CD4-positive, CD25-positive, alpha-beta regulatory T cell (primary cell): ENCODE measurements at places on chromosomes 7 and 10. TPM values are rescaled to one million over a fixed set of nuclear protein-coding genes. Genes with fewer than 3 reads are reported as not detected.

WBP1L gene
- polyA plus RNA-seq, result 38.5 TPM

ERVW-1 gene
- polyA plus RNA-seq, result not detected

DNA sequence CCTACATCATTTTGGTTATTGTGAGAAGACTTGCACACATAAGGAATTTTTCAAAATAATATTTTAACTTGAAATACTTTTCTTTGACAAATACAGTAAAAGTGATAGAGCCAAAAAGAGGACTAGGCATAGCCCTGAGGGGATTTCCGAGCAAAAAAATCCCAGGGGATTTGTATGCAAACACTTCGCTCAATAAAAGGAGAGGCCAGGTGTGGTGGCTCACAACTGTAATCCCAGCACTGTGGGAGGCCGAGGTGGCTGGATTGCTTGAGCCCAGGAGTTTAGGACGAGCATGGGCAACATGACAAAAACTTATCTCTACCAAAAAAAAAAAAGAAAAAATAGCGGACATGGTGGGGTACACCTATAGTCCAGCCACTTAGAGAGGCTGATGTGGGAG lies 193.0 kb downstream of the PCDH15 start:
- H3K36me3 ChIP-seq, result no peaks in the 10 kb centered on the region
- H3K4me3 ChIP-seq, result no peak overlapping the region
- H3K4me1 ChIP-seq, result no peaks in the 10 kb centered on the region
- H3K27ac ChIP-seq, result no peak overlapping the region
- no peak for DNase-seq

PNLIP gene
- not detected for polyA plus RNA-seq

WNT2 gene
- polyA plus RNA-seq, result not detected

- H3K36me3 ChIP-seq, result no peaks in the 10 kb centered on the region
- no peaks in the 10 kb centered on the region for H3K27me3 ChIP-seq
- H3K27ac ChIP-seq, result no peak overlapping the region
- H3K4me1 ChIP-seq, result no peaks in the 10 kb centered on the region
- no peak overlapping the region for H3K4me3 ChIP-seq
Observed at GRCh38 chr10:30812018-30812851, 182.7 kb upstream of the LYZL2 start.

GRCh38 chr7:30977896-30978564 lies 14.3 kb downstream of the GHRHR start:
- no peak overlapping the region for H3K4me3 ChIP-seq
- no peak overlapping the region for H3K27ac ChIP-seq
- peaks cover 5% of the 10 kb centered on the region for H3K4me1 ChIP-seq
- DNase-seq, result no peak
- peaks cover 4% of the 10 kb centered on the region for H3K27me3 ChIP-seq

INMT gene
- 0.14 TPM for polyA plus RNA-seq

DNA sequence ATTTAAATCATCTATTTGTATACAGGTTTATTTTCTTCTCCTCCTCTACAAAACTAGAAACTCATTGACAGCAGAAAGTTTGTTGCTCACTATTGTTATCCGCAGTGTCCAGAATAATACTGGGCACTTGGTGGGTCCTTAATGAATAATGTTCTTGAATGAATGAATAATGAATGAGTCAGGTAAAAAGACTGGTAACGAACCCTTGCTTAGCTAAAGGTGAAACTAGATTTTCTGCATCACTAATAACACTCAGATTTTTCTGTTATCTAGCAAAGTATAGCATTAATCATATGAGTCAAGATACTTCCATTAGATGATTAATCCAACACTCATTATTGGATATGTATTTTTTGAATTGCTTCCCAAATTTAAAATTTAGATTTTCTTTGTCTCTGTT lies 953.2 kb downstream of the SORCS3 start:
- DNase-seq, result no peak
- H3K27me3 ChIP-seq, result no peaks in the 10 kb centered on the region
- no peaks in the 10 kb centered on the region for H3K36me3 ChIP-seq
- H3K27ac ChIP-seq, result no peak overlapping the region

GPR85 gene
- not detected for polyA plus RNA-seq

GRCh38 chr10:14772399-14772798 lies 2.3 kb downstream of the FAM107B start:
- H3K4me3 ChIP-seq, result no peak overlapping the region
- H3K27me3 ChIP-seq, result peaks cover 3% of the 10 kb centered on the region
- H3K36me3 ChIP-seq, result no peaks in the 10 kb centered on the region
- no peak for DNase-seq

GRCh38 chr7:26514633-26515032 lies 223.0 kb downstream of the SNX10 start:
- no peak overlapping the region for H3K4me3 ChIP-seq
- H3K4me1 ChIP-seq, result no peaks in the 10 kb centered on the region
- no peaks in the 10 kb centered on the region for H3K27me3 ChIP-seq
- no peak for DNase-seq
- H3K36me3 ChIP-seq, result no peaks in the 10 kb centered on the region

ARF5 gene
- polyA plus RNA-seq, result 223 TPM

MRPS24 gene
- 179 TPM for polyA plus RNA-seq

DNA sequence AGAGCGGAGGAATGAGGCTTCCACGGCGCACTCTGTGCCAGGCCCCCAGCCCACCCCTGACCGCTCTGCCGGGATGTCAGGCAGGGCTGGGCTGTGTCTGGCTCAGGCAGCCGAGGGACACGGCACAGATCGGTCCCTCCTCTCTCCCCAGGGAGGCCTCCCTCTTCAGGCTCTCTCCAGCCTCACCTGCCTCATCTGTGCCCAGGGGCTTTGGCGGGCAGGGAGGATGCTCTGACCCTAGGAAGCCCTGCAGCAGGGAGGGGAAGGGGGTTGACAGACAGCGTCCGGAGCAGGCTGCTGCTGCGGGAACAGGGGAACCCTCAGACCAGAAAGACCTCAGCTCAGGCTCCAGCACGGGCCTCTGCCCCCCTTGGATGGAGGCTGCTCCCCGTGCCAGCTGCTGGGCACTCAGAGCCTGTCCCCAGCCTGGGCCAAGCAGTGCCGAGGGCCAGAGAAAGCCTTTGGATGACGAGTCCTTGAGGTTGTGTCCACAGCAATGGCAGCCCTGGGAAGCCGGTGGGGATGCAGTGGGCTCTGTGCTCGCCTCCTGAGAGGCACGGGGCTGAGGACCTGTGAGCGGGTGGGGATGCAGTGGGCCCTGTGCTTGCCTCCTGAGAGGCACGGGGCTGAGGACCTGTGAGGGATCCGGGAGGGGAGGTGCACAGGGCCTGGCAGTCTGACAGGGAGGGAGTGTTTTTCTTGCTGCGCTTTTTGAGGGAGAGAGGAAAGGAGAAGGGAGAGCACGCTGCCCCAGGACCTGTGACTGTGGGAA lies 66.9 kb downstream of the FOXL3 start:
- no peak overlapping the region for H3K4me3 ChIP-seq
- H3K27me3 ChIP-seq, result no peaks in the 10 kb centered on the region
- no peak overlapping the region for H3K27ac ChIP-seq
- H3K4me1 ChIP-seq, result peaks cover 27% of the 10 kb centered on the region

- DNase-seq, result no peak
- H3K27me3 ChIP-seq, result no peaks in the 10 kb centered on the region
- peaks cover 11% of the 10 kb centered on the region for H3K36me3 ChIP-seq
- peaks cover 29% of the 10 kb centered on the region for H3K4me1 ChIP-seq
- H3K4me3 ChIP-seq, result no peak overlapping the region
- H3K27ac ChIP-seq, result no peak overlapping the region
Observed at GRCh38 chr7:123712619-123713018, 36.2 kb downstream of the WASL start.

- DNase-seq, result no peak
- no peaks in the 10 kb centered on the region for H3K27me3 ChIP-seq
- no peaks in the 10 kb centered on the region for H3K36me3 ChIP-seq
- H3K27ac ChIP-seq, result no peak overlapping the region
- peaks cover 7% of the 10 kb centered on the region for H3K4me1 ChIP-seq
- H3K4me3 ChIP-seq, result no peak overlapping the region
Observed at GRCh38 chr7:133365917-133366316, 113.0 kb downstream of the EXOC4 start.

- no peaks in the 10 kb centered on the region for H3K36me3 ChIP-seq
- no peak for DNase-seq
- H3K4me1 ChIP-seq, result peaks cover 21% of the 10 kb centered on the region
- peak within 1 kb of the TSS; percentile 21 for H3K27ac ChIP-seq
- peaks cover 11% of the 10 kb centered on the region for H3K27me3 ChIP-seq
Observed at GRCh38 chr7:20330239-20330927, at the start of gene ITGB8. Gene ITGB8, plus strand, starts transcription at chr7:20330900. Its CDS starts 907 bp downstream, at chr7:20331807.

- H3K27ac ChIP-seq, result no peak overlapping the region
- peaks cover 11% of the 10 kb centered on the region for H3K4me1 ChIP-seq
- peak overlapping the region; percentile 4 for H3K4me3 ChIP-seq
- H3K36me3 ChIP-seq, result no peaks in the 10 kb centered on the region
Observed at GRCh38 chr10:50653142-50653541, 29.4 kb upstream of the SGMS1 start.

DNA sequence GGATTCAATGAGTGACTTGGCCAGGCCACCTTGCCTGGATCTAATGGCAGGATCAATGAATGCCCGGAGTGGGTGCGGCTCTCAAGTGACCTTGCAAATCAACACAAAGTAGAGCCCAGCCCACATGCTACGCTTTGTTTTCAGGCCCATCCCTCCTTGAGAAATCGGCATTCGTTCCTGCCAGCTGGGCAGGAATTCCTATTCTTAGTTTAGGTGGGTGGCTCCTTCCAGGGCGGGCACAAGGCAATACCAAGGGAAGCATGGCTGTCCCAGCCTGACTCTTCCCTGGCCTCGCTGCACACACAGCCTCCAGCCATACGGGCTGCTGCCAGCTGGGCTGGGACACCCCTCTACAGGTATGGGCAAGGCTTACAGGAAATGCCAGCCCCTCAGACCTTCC lies 119.3 kb downstream of the SH3PXD2A start:
- no peaks in the 10 kb centered on the region for H3K36me3 ChIP-seq
- no peak overlapping the region for H3K27ac ChIP-seq
- no peaks in the 10 kb centered on the region for H3K27me3 ChIP-seq

DNA sequence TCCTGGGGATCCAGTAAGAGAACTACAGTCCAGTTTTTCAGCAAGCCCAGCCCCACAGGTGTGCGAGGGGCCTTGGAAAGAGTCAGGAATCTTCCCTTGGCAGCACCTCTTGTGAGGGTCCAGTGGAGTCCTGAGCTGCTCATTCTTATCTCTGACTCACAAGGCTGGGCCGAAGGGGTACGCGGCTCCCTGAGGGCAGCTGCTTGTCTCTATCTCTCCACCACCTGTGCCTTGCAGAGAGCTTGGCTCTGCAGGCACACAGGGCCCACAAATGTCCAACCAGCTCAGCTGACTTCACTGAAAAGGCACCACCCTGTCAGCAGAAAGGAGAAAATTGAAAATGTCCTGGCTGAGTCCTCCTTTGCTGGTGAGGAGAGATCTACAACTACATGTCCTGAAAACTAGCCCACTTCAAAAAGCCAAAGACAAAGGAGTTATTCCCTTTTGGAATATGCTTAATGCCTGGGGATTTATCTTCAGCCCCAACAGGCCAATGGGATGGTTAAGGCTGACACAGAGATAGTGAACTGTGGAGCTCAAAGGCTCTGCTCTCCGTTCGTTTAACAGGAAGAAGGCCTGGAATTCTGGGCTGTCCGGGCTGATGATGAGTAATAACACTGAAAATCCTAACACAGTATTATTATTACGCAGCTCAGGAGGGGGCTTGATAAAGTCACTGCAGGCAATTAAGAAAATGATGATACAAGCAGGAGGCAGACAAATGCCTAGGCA lies 23.4 kb downstream of the UROS start:
- peaks cover 42% of the 10 kb centered on the region for H3K36me3 ChIP-seq
- DNase-seq, result no peak
- no peak overlapping the region for H3K4me3 ChIP-seq
- H3K27ac ChIP-seq, result no peak overlapping the region
- no peaks in the 10 kb centered on the region for H3K27me3 ChIP-seq

- no peak overlapping the region for H3K27ac ChIP-seq
- H3K4me1 ChIP-seq, result no peaks in the 10 kb centered on the region
- DNase-seq, result no peak
- H3K36me3 ChIP-seq, result no peaks in the 10 kb centered on the region
- H3K4me3 ChIP-seq, result no peak overlapping the region
Observed at GRCh38 chr7:93945083-93945482, 23.5 kb downstream of the GNG11 start.

DNA sequence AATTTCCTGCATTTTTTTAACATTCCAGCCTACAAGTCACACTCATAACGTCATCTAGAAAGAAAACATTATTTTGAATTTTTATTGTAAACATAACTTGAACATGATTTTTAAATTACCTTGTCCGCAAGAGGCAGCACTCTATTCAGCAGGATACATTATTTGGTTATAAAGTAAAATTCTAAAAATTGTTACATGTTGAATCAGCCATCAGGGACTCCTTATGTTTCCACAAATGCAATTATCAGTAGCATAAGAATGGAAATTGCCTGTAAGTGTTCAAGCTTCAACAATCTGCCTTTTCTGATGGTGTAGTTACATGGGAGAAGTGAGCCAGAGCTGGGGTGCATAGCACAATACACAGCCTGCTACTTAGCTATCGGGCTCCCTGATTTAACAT lies 97.5 kb downstream of the ZNF365 start:
- H3K4me3 ChIP-seq, result no peak overlapping the region
- no peak overlapping the region for H3K27ac ChIP-seq
- H3K27me3 ChIP-seq, result no peaks in the 10 kb centered on the region

- no peak overlapping the region for H3K27ac ChIP-seq
- no peaks in the 10 kb centered on the region for H3K27me3 ChIP-seq
- no peaks in the 10 kb centered on the region for H3K4me1 ChIP-seq
- H3K36me3 ChIP-seq, result no peaks in the 10 kb centered on the region
Observed at GRCh38 chr7:137324796-137325696, 18.5 kb downstream of the PTN start.

- no peaks in the 10 kb centered on the region for H3K4me1 ChIP-seq
- H3K27me3 ChIP-seq, result no peaks in the 10 kb centered on the region
- no peak for DNase-seq
- no peaks in the 10 kb centered on the region for H3K36me3 ChIP-seq
- H3K27ac ChIP-seq, result no peak overlapping the region
- H3K4me3 ChIP-seq, result no peak overlapping the region
Observed at GRCh38 chr7:142774826-142775225, 4.1 kb downstream of the PRSS2 start.

DNA sequence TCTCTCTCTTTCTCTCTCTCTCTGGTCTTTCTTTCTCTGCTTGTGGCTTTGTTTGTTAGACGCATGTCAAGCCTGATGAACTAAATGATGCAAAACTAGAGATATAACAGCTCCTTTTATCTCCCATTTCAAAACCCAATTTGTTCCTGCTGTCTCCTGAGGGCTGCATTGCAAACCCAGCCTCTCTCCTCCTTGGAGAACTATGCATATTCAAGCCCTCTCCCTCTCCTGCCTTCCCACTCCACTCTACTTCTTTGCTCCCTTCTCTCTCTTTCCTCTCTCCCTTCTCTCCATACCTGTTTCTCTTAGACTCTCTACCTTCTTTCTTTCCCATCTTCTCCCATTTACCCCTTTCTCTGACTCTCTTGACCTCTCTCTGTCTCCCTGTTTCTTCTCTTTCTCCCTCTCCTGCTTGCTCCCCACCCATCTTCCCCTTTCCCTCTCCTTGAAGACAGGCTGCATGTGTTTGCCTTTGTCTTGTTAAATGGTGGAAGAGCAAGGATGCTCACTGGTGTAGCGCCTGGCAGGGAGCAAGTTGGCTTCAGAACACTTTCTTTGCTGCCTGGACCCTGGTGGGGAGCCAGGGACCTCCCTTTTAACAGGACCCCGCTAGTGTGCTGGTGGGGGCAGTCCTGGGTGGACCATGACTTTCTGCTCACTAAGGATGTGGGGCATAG lies 142.9 kb downstream of the CDH23 start:
- no peaks in the 10 kb centered on the region for H3K36me3 ChIP-seq
- H3K27me3 ChIP-seq, result no peaks in the 10 kb centered on the region
- no peak overlapping the region for H3K27ac ChIP-seq
- no peak overlapping the region for H3K4me3 ChIP-seq
- DNase-seq, result no peak

CREB5 gene
- not detected for polyA plus RNA-seq

- H3K36me3 ChIP-seq, result no peaks in the 10 kb centered on the region
- H3K4me1 ChIP-seq, result no peaks in the 10 kb centered on the region
- H3K27me3 ChIP-seq, result peaks cover 12% of the 10 kb centered on the region
- DNase-seq, result no peak
- no peak overlapping the region for H3K4me3 ChIP-seq
- H3K27ac ChIP-seq, result no peak overlapping the region
Observed at GRCh38 chr10:113618338-113618737, 45.5 kb downstream of the NRAP start.

STEAP4 gene
- polyA plus RNA-seq, result not detected
